ENCODE measurements at places on chromosomes 12 and 14.
A peak's percentile ranks its signal among the peaks of the same experiment; 100 is the strongest.

- no peak for DNase-seq
Measured at GRCh38 chr12:105399428-105400081, 69.1 kb downstream of the C12orf75 start.

DNA sequence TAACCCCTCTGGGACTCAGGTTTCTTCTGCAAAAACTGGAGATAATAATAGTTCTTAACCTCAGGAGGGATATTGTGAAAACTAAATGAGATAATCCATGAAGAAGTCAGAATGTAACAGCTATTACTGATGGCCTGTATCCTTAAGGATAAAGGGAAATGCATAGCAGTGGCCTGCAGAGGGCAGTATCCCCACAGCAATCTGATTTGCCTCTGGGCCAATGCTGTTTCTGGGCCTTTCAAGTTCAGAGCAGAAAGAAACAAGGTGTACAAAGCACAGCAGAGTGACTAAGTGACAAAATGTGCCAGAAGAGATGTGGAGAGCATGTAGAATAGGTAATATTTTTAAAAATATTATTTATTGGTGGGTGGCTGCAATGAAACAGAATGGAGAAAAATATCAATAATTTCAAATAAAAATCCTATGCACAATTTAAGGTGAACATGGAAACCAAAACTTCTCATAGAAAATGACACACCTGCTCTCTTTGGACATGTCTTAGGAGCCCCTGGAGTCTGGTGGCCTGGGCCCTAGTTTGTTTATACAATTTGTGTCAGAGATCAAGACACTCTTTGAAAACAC, 90.3 kb downstream of the C12orf75 start:
- DNase-seq, result peak; percentile 80

DNA sequence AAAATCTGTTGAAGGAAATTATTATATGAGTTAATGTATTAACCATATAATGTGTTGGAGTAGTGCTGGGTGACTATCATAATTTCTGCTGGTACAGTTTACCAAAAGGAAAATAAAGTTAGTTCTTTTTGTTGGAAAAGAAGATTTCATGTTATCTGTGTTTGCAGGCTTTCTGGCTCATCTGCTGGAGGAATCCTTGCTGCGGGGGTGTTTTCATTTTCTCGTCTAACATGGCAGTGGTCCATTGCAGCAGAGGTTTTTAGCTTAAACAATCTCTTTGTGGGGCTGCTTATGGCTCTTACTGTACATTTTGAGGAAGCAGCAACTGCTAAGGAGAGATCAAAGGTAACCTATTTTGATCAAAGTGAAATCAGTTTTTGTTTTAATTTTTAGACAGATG, 24.1 kb downstream of the TMEM260 start:
- DNase-seq, result no peak

- DNase-seq, result no peak
Measured at GRCh38 chr14:76881348-76881747, 55.1 kb downstream of the LRRC74A start.

GRCh38 chr14:63962906-63963305, 110.1 kb downstream of the SYNE2 start:
- no peak for DNase-seq

- no peak for DNase-seq
Measured at GRCh38 chr12:84648425-84648824, 264.2 kb downstream of the SLC6A15 start.

DNA sequence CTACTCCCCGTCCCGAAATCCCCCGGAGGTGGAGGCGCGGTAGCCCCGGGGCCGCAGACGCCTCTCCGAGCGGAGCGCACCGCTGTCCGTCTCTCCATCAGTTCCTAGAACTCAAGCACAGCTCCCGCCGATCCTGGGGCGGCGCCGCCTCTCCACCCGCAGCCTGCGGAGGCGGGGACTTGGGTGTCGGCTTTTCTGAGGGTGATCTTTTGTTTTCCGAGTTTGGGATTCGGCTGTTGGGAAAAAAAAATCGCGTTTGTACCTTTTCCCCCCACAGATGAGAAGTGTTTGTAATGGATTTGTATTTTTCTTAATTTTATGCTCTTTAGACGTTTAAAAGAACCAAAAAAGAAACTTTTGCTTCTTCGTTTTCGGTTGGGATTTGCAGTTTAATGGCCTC, 26.6 kb downstream of the LRCOL1 start:
- DNase-seq, result no peak

DNA sequence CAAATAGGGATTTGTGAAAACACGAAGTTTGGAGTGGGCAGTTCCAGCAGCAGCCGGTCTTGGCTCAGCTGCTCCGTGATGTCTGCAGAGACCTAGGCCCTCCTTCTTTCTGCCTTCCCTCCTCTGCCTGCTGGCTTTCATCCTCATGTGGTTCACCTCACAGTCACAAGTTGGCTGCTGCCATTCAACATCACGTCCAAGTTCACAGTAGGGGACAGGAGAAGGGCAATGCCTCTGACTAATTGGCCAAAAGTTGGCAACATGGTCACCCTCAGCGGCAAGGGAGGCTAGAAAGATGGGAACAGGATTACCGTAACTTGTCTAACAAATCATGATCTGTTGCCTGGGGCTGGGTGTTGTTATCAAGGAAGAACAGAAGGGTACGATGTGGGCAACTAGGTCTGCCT, 7.8 kb upstream of the CACNA2D4 start:
- DNase-seq, result no peak

GRCh38 chr14:54773171-54774006, 129.2 kb downstream of the GCH1 start:
- peak; percentile 97 for DNase-seq

DNA sequence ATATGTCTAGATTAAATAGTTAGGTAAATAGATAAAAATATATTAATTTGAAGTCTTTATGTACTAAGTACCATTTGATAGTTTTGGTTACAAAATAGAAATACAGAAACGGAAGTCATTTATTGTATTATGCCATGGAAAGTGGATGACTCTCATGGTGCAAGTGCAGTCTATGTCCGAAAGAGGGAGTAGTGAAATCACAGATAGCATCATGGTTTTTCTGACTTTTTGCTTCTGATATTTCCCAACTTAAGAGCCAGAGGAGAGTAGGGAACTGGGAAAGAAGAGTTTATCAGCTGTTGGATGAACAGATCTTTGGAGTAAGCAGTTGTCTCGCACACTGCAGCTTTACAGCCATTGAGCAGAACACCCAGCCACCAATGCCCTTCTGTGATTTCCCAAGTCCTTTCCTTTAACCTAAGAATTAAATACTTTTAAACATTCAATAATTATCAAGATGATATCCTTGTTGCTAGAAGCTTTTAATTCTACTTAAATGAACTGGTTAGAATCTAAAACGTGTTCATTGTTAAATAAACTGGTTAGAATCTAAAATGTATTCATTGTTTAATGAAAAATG, 18.4 kb upstream of the SRGAP1 start:
- DNase-seq, result peak; percentile 55

DNA sequence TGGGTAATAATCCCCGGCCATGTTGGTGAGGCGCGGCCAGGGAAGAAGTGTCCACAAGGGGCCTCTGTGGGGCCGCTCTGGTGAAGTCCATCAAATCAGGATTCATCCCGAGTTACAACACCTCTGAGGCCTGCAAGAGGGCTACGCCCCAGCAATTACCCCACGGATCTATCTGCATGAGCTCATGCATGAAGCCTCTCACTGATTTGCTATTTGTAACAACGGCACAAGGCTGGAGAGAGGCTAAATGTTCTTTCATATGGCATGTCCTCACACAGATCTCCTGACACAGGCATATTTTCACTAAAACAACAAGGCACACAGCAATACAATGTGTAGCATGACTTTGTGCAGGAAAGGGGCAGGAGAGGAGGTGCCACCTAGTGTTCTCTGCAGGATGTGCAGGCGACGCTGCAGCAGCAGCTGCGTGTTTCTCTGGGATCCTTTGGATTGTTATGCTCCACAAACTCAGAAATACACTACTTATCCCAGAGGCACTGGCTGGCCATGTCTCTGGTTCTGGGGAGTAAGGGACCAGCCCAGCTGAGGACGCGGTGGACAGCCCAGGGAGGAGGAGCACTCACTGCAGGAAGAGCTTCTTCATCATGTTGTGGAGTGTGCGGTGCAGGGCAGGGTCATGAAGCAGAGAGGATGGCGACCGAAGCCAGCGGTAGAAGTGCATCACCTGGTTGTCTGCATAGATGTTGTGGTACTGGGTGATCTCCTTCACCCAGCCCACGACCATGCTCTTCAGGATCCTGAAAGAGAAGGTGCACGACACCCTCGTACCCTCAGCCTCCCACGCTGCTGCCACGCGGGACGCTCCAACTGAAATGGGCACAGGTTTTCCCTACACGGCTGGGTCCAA, 20.2 kb downstream of the P2RX2 start:
- peak; percentile 27 for DNase-seq

- DNase-seq, result no peak
Measured at GRCh38 chr12:11693067-11693466, 43.6 kb downstream of the ETV6 start.

GRCh38 chr12:6322969-6323339, 12.5 kb downstream of the PLEKHG6 start:
- no peak for DNase-seq

- DNase-seq, result peak; percentile 31
Measured at GRCh38 chr14:85531587-85532373, 1.8 kb downstream of the FLRT2 start.

DNA sequence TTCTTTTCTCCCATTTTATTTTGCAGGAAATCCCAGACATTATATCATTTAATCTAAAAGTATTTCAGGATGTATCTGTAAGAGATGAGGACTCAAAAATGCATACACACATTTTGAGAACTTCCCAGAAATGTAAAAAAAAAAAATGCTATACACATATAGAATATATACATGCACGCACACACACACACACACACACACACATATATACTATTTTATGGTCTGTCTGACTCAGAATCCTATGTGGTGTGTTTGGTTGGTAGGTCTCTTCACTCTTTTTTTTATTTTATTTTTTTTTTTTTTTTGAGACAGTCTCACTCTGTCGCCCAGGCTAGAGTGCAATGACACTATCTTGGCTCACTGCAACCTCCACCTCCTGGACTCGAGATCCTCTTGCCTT, 65.5 kb downstream of the FBXO34 start:
- DNase-seq, result no peak

GRCh38 chr12:112597986-112598385, 179.2 kb downstream of the PTPN11 start:
- no peak for DNase-seq

GRCh38 chr14:95465358-95465757, 51.1 kb downstream of the SYNE3 start:
- DNase-seq, result no peak

DNA sequence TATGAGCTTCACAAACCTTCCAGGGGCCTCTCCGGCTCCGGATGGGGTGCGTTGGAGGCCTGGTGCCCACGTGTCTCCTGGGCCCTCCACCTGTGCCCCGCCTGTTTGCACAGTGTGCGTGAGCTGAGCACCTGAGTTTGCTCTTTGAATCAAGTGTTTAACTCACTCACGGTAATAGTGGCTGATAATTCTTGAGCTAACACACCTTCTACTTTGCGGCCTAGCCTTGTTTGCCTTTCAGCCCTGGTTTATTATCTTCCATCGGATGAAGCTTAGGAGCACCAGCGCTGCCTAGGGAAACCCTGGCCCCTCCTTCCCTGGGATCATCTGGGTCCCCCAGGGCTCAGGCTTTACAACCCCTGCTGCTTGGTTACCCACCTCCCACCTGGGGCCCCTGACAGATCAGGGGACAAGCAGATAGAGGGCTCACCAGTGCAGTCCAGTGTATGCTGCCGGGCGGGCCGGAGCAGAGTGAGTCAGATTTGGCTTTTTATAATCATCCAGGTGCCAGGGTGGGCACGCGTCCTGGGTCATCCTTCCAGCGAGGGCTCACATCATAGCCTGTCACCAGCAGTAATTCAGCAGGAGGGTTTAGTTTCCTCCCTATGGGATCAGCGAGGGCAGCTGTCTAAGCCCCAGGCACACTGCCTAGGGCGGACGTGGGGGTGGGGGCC, 62.8 kb upstream of the RFLNA start:
- peak; percentile 72 for DNase-seq

GRCh38 chr12:47882781-47883546, 21.8 kb downstream of the VDR start:
- DNase-seq, result no peak

DNA sequence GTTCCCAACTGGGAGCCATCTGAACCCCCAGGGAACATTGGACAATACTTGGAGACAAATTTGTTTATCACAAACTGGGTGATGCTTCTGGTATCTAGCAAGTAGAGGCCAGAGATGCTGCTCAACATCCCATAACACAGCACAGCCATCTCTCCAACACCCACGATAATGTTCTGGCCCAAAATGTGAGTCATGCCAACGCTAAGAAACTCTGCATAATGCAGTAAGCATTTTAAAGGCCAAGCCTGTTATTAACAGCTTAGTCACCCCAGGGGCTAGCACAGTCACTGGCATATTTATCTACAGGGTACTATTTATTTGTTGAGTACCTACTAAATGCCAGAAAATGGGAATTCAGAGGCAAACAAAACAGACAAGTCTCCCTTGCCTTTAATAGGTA, 873.1 kb upstream of the TMEM132C start:
- peak; percentile 76 for DNase-seq

DNA sequence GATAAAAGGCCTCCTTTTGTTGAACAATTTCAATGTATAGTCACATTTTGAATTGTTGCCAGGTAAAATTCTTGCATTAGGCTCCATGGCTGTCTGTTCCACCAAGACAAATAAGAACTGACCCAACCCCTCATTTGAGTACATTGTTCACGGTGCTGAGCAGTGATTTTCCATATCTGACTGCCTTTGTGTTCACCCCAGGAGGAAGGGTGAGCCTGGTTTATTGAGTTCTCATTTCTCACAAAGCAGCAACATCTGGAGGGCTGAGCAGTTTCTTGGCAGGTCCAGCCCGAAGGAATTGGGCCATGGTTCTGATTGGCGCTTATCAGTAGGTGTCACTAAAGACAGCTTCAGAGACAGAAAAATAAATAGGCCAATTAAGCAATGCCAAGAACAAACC, 149.1 kb downstream of the BMP4 start:
- no peak for DNase-seq

DNA sequence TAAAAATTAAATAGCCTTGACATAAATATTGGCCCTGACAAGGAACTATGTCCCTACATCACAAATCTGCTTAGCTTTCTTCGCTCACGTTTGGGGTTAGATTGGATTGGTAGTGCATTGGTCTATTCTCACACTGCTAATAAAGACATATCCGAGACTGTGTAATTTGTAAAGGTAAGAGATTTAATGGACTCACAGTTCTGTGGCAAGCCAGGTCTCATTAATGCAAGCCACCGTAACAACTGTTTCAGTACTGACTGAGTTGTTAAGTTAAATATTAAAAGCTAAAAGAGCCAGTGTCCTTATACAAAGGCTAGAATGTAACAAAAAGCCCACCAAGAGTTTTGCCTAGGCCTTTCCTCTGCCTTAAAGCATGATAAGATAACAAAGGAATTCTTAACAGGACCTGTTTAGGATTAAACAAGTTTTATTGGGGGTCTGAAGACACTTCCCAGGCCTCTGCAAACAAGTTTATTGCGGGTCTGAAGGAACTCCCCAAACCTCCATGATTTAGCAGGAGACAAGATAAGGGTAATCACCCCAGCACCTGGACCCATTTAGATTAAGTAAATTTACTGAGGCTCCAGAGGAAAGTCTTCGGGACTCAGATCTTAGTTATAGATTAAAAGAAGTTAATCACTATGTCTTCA, 88.2 kb upstream of the PTGDR start:
- no peak for DNase-seq

Data from A172 (cell line).